ENCODE measurements at places on chromosomes 1 and 21.

DNA sequence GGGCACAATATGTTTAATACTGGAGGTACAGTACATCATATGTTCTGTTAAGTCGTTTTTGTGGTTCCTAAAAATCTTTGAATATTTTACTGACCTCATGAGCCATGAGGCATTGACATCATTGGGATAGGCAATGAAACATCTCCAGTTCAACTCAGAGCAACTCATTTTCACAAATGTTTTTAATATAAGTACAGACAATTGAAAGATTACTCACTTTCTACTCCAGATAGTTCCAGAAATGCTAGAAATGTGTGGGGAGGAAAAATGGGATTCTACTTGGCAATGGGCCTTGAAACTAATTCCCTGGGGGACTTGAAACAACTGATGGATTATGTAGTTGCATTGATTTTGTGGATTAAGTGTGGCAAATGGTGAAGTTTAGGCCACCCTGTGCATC, 7.2 kb upstream of the C8B start:
- H3K27me3 ChIP-seq, result no peaks in the 10 kb centered on the region
- no peaks in the 10 kb centered on the region for H3K4me1 ChIP-seq
- H3K27ac ChIP-seq, result no peak overlapping the region
- no peak overlapping the region for H3K4me3 ChIP-seq
- DNase-seq, result no peak

DNA sequence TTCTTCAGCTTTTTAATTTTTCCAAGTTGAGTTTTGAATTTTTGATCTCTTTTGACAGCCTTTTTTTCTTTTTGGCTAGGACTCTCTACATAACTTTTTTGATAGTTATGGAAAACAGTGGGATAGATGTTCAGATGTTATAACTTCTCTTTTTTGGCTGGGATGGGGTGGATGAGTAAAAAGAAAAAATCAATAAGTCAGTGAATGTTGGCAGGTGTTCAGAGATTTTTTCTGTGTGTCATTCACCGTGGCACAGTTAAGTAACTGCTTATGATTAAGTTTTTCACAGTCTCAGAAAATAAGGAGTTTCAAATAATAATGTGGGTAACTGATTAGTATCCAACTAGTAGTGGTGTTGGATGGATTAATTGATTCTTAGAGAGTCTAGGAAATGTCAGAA, 24.0 kb downstream of the HS2ST1 start:
- no peak for DNase-seq
- H3K4me1 ChIP-seq, result no peaks in the 10 kb centered on the region
- H3K27me3 ChIP-seq, result no peaks in the 10 kb centered on the region
- H3K36me3 ChIP-seq, result no peaks in the 10 kb centered on the region
- no peak overlapping the region for H3K4me3 ChIP-seq

GRCh38 chr1:196309386-196309785, 298.9 kb downstream of the KCNT2 start:
- H3K27ac ChIP-seq, result no peak overlapping the region
- H3K4me3 ChIP-seq, result no peak overlapping the region
- no peaks in the 10 kb centered on the region for H3K36me3 ChIP-seq

DNA sequence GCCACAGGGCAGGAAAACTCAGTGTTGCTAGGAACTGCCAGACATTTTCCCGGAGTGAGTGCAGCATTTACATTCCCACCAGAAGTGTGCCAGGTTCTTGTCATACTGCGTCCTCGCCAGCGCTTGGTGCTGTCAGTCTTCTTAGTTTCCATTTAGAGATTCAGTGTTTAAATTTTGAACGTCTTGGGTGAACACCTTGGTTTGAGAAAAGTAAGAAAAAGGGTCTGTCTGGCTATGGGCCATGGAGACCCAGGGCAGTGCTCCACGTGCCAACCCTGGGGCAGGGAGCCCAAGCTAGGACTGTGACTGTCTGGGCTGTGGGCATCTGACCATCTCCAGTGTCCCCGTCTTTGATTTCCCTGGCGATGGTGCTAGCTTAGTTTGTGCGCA, 16.0 kb downstream of the IBA57 start:
- H3K4me1 ChIP-seq, result peaks cover 5% of the 10 kb centered on the region
- H3K36me3 ChIP-seq, result peaks cover 16% of the 10 kb centered on the region
- no peaks in the 10 kb centered on the region for H3K27me3 ChIP-seq
- no peak for DNase-seq
